ENCODE measurements at places on chromosomes 7 and 10.

DNA sequence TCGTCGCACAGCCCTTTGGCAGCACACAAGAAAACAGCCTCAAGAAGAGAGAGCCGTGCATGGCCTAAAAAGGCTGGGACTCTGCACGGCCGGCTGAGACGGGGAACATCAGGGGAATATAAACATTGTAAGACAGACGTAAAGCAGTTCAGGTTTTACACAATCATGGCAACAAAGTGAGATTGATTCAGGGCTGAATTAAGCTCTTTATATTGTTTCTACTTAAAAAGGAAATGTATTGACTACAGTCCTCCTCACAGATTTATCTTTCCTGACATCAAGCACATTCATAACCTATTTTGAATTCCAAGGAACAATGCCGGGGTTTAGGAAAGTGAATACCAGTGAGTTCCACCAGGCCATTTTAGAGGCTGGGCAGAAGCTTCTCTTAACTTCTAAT, 25.2 kb downstream of the SORBS1 start:
- no peak for DNase-seq

- no peak for DNase-seq
Observed at GRCh38 chr10:14429043-14429700, 98.4 kb upstream of the FRMD4A start.

GRCh38 chr7:125814100-125814499, 884.5 kb upstream of the POT1 start:
- DNase-seq: no peak

DNA sequence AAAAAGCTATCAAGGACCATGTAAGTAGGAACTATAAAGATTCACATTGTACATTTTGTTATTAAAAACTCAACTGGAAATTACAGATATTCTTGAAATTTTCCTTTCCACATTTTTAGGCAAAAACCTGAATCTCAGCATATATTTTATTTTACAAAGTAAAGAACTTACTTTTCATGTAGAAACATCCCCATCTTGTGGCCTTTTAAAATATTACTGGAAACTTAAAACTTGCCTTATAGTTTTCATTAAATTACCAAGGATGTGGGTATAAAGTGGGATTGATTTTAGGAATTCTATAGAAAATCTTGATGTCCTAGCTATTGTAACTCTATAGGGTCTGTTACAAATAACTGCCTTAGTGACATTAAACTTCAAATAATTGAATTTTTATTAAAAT, 10.6 kb downstream of the DBF4 start:
- peak; percentile 58 for DNase-seq

GRCh38 chr10:119898577-119898976, 6.0 kb downstream of the SEC23IP start:
- DNase-seq: no peak

DNA sequence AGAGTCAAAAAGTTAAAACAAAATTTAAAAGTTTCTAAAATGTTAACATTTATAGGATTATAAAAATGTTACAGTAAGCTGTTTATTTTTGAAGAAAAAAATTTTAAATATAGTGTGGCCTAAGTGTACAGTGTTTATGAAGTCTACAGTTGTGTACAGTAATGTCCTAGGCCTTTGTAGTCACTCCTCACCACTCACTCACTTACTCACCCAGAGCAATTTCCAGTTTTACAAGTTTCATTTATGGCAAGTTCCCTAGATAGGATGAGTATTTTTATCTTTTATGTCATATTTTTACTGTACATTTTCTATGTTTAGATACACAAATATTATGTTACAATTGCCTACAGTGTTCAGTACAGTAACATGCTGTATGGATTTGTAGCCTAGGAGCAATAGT, 419.9 kb downstream of the ARL4A start:
- no peak for DNase-seq

GRCh38 chr10:43944381-43945093, 295.9 kb upstream of the ZNF32 start:
- DNase-seq: no peak

GRCh38 chr7:17301471-17302456, 3.3 kb downstream of the AHR start:
- DNase-seq: peak; percentile 71

GRCh38 chr10:101079874-101080273, 18.1 kb downstream of the KAZALD1 start:
- DNase-seq: no peak

- no peak for DNase-seq
Observed at GRCh38 chr7:73652541-73652949, 15.1 kb upstream of the VPS37D start.

GRCh38 chr7:93914581-93915066, 6.9 kb upstream of the GNG11 start:
- DNase-seq: no peak

DNA sequence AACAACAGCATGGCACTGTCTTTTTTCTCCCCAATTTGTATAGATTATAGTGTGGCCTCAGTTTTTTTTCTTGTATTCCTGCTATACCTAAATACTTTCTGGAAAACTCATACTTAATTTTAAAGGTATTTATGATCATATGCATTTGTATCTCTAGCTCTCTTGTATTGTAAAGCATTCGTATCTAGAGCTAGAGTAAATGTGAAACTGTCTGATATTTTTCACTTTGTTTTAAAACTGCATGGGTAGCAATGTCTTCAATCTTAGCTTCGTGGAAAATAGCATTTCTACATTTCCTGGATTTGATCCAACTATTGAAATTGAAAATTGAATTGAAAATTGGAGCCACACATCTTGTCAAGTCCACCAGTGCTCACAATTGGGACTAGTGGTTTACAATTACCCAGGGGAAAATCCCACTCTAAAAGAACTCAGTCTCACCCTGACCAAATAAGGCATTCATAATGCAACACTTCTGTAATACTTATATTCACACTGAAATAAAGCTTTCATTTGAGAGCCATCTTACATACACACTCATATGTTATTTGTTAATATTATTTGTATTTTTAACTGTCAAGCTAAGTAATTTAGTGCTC, 51.3 kb upstream of the KLF6 start:
- peak; percentile 45 for DNase-seq

DNA sequence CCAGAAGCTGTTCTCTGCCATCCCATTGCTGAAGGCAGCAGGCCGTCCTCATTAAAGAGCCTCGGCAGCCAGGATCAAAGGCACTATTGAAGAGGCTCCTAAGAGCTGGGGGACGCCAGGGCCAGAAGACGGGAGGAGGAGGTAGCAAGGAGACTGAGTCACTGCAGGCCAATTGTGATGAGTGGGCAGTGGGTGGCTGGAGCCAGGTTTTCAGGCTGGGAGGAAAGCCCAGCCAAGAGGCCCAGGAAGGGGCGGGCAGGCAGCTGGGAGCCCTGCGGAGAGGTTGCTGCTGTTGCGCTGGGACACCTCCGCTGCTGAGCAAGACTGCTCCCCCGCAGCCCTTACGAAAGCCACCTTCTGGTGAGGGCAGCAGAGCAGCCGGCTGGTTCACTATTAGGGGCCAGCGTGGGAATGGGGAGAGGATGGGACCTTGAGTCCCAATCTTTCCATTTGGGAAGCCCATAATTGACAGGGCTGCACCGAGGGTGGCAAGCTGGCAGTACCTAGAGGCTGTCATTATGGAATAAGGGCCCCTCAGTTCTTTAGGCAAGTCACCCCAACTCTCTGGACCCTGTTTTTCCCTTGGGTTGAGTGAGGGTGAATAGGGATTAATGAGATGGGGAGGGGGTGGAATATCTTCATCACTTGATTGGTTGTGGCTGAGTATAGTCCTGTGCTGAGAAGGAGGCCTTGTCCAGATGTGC, 48.4 kb downstream of the UNC5B start:
- no peak for DNase-seq

GRCh38 chr7:74475243-74475986, 21.7 kb downstream of the GTF2IRD1 start:
- no peak for DNase-seq

DNA sequence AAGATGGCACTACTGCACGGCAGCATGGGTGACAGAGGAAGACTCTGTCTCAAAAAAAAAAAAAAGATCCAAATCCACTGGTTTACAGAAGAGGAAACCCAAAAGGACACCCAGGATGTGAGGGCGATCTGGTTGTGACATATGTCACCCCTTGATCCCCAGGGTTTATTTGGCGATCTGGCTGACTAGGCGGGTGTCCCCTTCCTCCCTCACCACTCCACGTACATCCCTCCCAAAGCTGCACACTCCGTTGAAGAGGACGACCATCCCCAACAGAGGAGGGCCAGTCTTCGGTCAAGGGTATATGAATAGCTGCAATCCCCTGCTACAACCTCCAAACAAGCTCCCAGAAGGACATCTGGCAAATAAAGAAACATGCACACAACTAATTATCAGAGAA, 111.6 kb downstream of the HTR5A start:
- no peak for DNase-seq

DNA sequence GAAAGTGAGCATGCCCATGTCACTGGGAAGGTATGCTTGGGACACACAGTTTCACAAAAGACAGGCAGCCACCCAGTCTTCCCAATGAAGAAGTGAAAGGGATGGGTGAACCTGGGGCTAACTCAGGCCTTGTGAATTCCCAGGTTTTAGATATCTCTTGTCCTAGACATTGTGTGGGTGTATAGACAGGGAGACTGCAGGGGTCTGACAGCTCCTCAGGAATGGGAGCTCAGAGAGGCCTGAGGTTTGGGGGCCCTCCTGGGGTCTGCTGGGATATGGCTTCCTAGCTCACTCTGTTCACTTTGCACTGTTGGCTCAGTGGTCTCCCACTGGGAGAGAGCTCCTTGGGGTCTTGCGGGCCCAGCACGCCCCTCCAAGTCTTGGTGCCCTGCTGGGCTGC, 47.0 kb downstream of the WDFY4 start:
- no peak for DNase-seq

- no peak for DNase-seq
Observed at GRCh38 chr10:118495499-118495898, 99.9 kb downstream of the PRLHR start.

GRCh38 chr10:36057180-36057579, 415.1 kb upstream of the FZD8 start:
- no peak for DNase-seq
